EH (cell line): ENCODE measurements at places on chromosomes 4 and X.

- peak; percentile 54 for DNase-seq
Measured at GRCh38 chr4:128660361-128661215, 148.9 kb upstream of the JADE1 start.

DNA sequence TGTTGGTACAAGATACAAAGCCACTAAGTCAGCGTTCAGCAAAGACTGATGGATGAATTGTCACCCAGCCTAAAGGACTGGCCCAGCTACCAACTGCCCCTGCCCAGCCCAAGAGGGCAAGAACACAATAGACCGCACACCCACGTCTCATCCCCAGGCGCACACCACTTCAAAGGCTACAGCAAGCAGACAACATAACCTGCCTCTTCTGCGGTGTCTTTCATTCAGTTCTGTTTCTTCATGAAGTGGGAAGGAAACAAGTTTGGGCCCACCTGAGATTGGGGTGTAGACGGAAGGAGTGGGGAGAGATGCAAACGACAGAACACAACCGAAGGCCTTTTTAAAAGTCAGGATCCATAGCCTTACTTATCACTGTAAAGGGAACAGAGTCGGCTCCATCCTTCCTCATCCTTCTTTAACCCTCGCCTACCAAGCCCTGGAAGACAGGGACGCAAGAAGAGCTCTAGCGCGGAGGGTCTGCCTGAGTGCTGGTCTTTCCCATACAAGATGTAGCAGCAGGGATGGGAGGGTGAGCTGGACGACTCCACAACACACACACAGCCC lies 691 bp downstream of the SCARB2 start:
- peak; percentile 22 for DNase-seq

DNA sequence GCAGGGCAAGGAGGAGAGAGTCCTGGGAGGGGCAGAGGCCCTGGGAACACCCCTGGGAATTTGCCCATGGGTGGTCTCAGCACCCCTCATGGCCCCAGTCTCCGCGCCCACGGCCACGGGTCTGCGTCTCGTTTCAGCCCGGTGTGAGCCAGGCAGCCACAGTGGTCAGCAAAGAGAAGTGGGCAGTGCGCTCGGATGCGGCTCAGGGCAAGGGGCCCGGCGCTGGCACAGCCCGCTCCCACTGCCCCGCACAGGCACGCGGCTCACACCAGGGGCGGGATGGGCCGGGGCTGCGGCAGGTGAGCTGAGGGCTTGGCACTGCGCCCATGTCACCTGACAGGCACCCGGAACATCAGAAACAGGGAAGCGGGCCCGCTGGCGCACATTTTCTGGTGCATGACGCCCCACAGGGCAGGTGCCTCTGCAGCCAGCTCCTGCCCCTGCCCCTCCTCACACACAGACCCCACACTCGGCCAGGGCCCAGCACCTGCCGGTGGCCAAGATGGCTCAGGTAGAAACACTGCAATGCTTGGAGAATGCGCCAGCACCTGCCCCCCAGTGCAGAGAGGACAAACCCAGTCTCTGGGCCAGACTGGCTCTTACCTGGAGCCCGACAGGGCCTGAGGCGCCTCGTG lies 41.9 kb upstream of the MXD4 start:
- no peak for DNase-seq

DNA sequence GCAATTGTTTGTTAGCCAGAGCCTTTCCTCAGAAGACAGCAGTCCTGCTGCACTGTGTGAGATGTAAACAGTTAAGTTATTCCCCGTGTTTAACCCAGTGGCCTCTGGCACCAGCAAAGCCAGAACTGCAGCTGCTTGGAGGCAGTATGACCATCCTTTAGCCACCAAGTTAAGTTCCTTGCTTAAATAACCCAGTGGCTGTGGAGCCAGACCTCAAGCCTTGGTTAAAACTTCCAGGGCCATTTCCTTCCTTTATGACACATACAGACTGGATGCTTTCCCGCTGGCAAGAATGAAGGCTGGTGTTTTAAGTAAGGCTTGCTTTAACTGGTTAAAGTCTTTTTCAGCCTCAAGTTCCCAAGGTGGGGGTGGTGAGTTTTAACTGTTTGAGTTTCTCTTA lies 379.8 kb downstream of the DCAF12L2 start:
- DNase-seq = no peak
